Suppressor macrophage treated with lipopolysaccharide for 1 hour (primary cell): ENCODE measurements at places on chromosomes 4 and X.

GRCh38 chr4:42070463-42070862 is 80.1 kb downstream of the SLC30A9 start:
- DNase-seq = no peak

GRCh38 chrX:47068720-47069119 is 9.5 kb upstream of the RGN start:
- no peak for DNase-seq

DNA sequence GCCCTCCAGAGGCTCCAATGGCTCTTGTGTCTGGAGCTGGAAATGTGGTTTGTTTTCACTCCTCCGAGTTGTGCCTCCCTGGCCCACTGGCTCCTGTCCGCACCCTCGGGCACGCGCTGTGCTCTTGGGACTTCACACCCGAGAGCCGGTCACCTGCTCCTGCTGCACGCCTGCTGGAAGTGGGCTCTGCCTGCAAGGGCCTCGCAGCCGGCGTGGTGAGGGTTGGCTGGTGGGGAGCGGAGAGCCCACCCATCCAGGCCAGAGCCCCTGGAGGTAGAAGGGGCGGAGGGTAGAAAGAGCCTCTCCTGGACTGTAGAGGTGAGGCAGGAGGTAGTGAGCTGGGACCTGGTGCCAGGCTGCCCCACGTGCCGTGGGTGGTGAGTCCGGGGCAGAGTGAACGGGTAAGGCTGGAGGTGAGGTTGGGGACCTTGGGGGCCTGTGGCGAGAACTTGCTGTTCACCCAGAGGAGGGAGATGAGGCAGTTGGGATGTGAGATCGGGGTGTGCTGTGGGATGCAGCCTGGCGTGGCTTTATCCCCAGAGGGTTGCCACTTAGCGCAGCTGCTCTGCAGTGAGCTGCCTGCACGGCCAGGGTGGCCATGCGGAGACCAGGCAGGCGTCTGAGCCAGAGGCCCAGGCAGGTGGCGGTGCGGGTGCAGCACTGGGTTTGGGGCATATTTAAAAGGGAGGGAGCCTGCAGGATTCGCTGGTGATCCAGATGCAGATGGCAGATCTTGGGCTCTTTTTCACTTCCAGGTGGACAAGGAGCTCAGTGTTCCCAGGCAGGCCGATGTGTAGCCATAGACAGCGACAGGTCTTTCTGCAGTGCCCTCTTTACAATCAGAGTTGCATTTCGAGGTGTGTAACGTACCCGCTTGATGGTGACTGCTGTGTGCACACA is 48.8 kb downstream of the PCGF3 start:
- no peak for DNase-seq

DNA sequence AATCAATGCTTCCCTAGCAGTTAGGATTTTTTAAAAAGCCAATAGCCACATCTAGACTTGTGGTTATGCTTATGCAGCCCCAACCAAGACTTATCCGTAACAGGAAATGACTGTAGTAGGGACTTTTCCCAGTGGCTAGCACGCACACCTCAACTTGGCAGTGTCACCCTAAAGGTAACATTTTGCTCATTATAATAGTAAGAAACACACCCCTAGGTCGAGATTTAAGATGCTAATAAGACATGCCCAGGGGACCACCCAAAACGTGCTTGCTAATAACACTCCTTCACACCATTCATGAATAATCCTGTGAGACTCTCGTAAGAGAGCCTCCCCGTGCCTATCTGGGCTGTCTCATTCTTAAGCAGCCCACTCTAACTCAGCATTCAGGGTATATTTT is 195.3 kb downstream of the CHIC1 start:
- DNase-seq = no peak

DNA sequence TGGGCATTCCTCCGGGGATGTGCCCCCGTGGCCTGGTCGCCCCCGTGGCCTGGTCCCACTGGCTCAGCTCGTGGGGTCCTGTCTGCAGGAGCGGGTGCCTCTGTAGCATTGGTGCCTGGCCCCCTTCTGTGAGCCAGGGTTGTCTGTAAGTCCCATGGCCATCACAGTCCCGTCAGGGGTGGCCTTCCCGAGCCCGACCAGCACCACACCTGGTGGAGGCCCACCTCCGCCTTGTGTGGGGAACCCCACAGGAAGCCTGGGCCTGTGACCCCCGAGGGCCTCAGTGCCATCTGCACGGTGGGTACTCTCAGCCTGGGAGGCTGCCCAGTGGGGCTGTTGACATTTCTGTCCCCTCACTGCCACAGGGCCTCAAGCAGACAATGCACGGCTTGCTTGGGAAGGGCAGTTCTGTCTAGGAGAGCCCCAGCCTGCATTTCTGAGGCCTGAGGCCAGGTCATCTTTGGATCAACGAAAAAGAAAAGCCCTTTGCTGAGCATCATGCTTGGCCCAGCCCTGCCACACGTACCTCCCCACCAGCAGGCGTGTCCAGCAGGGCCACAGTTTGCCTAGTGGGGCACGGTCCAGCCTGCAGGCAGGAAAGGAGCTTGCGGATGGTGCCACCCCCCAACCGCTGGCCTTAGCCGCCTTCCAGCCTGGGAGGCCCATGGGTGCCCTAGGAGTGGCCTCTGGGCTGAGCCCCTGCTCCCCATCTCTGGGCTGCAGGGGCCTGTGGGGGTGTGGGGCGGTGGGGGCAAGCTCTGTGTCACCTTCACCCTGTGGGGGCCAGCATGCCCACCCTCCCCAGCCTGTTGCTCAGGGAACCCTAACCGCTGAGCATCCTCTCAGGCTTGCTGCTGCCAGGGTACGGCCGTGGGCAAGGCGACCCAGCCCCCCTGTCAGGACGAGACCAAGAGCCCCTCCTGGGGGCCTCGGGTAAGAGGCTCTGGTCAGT is 23.2 kb downstream of the NKX1-1 start:
- no peak for DNase-seq

GRCh38 chrX:50704360-50704759 is 109.6 kb downstream of the SHROOM4 start:
- no peak for DNase-seq

DNA sequence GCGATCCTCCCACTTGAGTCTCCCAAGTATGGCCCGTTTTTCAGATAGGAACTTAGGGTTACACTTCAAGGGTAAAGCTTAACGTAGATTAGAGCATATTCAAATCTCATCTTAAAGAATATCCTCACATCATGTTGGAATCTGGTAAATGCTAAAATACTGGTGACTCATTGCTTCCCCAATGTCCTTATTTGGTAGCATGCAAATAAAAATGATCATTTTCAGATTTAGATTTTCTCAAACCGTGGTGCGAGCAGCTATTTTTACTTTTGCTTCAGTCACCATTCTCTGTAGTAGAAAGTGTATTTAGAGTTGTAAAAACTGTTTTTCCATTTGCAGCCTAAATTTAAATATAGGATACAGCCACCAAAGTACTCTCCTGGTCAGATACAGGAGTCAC is 101.5 kb upstream of the MAML3 start:
- peak; percentile 53 for DNase-seq
